Fibroblast of skin of back (primary cell): ENCODE measurements at places on chromosomes 16 and 17.

GRCh38 chr17:79774561-79774975 is 3.4 kb upstream of the CBX2 start:
- DNase-seq: no peak

- no peak for DNase-seq
Observed at GRCh38 chr17:5533486-5534315, 47.3 kb downstream of the MIS12 start.

- no peak for DNase-seq
Observed at GRCh38 chr16:1082266-1082951, 9.9 kb downstream of the SSTR5 start.

GRCh38 chr17:2940352-2940751 is 123.1 kb downstream of the OR1D5 start:
- no peak for DNase-seq

GRCh38 chr16:31704138-31704537 is 169.5 kb upstream of the ZNF267 start:
- no peak for DNase-seq

- peak; percentile 98 for DNase-seq
Observed at GRCh38 chr17:64506576-64507412, at the start of gene CEP95. TSS of gene CEP95 (plus strand) at chr17:64506977. CDS start at chr17:64507098, 121 bp downstream.

GRCh38 chr16:68351991-68352431 is 41.2 kb downstream of the PRMT7 start:
- DNase-seq: no peak

DNA sequence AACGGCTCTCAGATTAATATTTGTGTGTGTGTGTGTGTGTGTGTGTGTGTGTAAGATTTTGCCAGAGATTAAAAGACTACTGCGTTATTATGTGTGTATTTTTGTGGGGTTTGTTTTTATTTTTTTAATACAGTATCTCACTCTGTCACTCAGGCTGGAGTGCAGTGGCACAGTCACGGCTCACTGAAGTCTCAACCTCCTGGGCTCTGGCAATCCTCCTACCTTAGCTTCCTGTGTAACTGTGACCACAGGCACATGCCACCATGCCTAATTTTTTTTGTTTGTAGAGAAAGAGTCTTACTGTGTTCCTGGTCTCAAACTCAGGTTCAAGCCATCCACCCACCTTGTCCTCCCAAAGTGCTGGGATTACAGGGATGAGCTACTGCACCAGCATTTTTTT is 87.2 kb downstream of the CYB561 start:
- DNase-seq: no peak

DNA sequence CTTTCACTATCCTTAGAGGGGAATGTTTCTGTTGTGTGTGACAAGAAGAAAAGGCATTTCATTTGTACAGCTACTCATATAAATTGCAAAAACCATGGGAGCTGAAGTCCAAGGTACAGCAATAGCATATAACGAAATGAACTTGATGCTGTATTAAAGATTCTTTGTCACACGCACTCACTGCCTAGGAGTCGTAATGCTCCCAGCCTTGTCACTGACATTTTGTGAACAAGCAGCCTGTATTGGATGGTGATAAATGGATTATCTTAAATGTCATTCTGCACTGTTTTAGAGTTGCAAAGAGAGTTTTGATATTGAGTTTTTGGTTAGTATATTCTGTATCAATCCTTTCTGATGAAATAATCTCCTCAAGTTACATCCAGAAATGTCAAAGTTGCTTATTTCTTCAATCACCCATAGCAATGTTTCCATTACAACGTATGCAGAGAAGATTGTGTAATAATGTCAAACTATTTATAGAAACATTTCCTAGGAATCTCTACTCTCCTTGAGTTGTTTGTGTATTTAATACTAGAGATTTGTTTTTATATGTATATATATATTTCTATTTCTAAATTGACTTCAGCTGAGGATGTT is 270.6 kb downstream of the FTO start:
- peak; percentile 51 for DNase-seq

DNA sequence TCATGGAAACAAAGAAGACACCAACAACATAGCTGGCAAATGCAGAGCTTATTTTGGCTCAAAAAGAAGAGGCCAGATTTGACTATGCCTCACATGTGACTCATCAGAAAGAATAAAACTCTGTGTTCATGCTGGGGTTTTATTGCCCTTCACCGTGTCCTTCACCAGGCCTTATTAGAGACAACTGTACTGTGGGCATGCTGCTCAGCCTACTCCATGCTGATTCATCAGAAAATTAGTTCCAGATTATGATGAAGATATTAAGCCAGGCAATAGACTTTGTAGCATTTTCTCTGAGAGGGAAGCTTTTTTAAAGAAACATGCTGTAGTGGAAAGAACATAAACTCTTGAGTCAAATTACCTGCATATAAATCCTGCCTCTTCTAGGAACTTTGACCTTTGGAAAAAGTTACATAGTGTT is 89.8 kb downstream of the CYB561 start:
- peak; percentile 92 for DNase-seq

DNA sequence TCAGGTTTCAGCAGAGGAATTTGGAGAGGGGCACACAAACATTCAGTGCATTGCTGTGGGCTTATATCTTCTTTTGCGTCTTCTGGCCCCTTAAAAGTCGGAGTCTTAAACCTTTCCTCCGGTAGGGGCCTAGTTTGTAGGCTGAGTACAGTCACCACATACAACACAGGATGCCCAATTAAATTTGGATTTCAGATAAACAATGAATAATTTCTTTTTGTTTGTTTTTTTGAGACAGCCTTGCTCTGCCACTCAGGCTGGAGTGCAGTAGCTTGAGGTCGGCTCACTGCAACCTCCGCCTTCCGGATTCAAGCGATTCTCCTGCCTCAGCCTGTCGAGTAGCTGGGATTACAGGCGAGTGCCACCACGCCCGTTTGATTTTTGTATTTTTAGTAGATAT is 26.7 kb upstream of the ADORA2B start:
- no peak for DNase-seq

DNA sequence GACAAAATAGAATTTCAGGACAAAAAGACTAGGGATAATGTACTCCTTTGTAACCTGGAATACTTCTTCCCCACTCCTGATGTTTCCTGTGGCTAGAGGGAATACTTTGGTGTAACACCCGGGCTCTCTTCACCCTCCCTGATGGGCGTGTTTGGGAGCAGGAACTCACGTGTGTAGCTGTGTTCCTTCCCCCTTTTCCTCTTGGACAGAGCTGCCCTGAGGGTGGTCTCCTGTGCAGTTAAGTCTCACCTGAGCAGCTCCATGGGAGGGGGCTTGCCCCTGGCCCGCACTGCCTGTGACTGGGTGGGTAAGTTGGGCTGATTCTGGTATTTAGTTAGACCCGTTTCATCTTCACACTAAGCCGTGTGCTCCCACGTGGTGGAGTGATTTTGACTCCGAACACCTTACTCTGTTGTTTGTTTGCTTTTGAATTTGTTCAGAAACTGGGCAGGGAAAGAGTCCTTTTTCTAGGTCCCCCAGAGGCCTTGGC is 87.9 kb downstream of the OR1D5 start:
- no peak for DNase-seq
